ENCODE measurements at places on chromosomes 1 and 21.
A peak's percentile ranks its signal among the peaks of the same experiment; 100 is the strongest.

GRCh38 chr1:204866051-204866596 lies 4.5 kb upstream of the NFASC start:
- DNase-seq, result no peak

DNA sequence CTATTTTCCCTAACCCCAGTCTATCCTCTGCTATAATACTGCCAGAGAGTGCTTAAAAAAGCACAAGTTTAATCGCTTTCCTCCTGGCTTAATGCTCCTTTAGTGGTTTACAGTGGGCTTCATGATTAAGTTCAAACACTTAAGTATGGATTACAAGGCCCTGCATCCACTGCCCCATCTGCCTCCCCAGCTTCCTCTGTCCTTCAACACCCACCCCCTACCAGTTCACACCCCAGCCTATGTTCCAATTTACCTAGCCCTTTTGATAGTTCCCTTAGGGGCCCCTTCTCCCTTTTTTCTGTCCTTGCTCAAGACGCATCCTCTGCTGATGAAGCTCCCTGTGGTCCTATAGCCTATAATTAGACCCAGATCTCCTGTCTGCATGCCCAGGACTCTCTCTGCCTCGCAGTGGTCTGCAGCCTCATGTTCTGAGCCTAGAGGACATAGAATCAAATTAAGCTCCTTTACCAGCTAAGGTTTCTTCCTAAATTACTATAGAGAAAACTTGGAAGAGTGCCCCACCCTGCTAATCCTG lies 212.5 kb downstream of the FGGY start:
- no peak for DNase-seq

DNA sequence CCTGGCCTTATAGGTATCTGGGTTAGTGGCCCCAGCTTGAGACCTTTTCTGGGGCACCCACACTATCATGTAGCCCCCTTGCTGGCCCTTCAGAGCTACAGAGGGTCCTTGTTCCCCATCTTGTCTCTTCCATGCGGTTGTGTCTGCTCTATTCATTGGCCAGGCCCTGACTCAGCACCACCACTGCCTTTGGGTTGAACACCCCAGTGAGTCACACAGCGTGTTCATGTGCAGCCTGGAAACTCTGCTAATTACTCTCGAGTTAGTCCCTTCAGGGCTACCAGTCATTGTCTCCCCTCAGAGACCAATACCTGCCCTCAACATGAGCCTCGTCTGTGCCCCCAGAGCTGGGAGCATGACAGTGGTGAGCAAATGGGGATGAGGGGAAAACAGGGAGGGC lies 28.2 kb upstream of the IKBKE start:
- DNase-seq, result peak; percentile 29

DNA sequence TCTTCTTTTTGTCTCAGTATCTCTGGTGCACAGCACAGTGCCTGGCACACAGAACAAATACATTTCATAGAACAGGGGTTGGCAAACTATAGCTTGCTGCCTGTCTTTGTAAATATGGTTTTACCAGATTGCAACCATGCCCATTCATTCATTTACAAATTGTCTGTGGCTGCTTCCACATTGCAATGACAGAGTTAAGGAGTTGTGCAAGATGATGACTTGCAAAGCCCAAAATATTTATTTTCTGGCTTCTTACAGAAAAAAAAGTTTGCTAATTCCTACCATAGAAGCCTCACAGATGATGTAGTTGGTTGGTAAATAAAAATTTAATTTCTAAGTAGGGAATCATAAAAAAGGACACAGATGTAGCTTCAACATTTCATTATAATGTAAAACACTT lies 11.2 kb upstream of the HMGB4 start:
- DNase-seq, result no peak

DNA sequence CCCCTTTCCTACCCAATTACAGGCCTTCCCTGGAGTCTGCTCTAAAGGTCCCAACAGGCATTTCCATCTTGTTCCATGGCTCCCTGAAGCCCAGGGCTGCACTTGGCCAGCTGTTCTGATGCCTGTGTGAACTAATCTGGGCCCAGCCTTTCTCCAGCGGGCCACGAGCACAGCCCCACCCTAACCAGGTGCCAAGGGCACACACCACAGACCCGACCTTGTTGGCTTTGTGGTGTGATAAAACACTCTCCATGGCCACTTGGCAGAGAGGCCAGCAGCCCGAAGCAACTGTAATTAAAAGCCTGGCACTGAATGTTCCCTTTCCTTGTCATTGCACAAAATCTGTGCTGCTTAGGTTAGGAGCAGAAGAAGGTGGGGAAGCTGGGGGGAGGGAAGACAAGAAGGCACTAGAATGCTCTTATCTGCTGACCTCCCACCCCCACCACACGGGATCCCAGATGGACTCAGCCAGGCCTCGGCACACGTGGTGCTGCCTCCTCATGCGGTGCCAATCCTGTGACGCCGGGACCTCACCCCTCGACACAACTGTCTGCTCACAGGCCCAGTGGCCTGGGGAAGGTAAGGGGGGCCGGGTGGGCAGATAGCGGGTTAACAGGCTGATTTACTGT lies 9.9 kb downstream of the HCRTR1 start:
- no peak for DNase-seq

DNA sequence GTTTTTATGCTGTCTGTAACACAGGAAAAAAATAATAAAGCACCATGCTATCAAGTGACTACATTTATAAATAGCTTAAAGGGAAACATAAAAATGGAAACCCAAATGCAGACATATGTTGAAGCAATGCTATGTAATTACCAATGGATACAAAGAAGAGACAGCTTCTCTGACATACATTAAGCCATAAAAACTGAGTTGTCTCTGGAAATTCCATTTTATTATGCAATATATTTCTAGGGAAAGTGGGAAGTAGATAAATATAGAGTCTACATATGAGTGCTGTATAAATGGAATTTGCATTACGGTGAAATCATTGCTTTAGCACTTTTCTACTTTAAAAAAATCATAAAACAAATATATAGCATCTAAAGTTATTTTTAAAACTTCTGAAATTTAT lies 135.2 kb upstream of the COL11A1 start:
- DNase-seq, result no peak

DNA sequence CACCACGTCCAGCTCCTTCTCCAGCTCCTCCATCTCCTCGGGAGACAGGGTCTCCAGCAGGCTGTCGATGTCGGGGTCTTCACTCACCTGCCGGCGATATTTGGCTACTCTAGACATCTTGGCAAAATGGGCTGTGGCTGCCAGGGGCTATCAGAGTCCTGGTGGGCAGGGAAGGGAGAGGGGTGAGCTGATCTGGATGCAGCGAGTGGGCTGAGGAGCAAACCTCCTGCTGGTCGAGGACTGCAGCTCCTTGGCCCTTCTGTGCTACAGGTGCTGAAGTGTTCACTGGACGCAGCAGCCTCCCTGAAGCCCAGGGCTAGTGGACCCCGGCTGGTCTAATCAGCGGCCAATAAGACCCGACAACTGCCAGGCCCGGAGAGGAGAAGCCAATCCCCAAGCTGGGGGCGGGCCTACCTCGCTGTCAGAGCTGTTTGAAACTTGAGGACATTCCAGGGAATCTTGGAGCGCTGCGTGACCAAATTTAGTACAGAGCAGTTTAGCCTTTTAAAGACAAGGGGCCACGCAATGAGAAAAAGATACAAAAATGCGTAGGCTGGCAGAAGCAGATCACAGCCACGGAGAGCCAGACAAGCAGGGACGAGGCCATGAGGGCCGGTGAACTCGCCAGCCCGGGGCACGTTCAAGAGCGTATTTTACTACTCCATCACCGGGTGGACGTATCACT lies at the start of gene LMOD1:
Gene LMOD1 (minus strand): TSS at position 325 of the 685 bp plus-strand sequence. CDS start 208 bp downstream, at position 117.
- DNase-seq, result peak; percentile 16

GRCh38 chr1:118039170-118039569 lies 109.6 kb downstream of the WDR3 start:
- no peak for DNase-seq

Measured in activated CD4-positive, alpha-beta memory T cell treated with anti-CD3 and anti-CD28 coated beads for 36 hours (primary cell).